Muscle of back (tissue), 13 donors: ENCODE measurements at places on chromosomes 5 and 9.

GRCh38 chr9:36120705-36121104 lies 15.8 kb upstream of the GLIPR2 start:
- DNase-seq: no peak

GRCh38 chr9:114619191-114619761 lies 8.2 kb downstream of the TMEM268 start:
- DNase-seq: no peak

GRCh38 chr5:102627315-102627714 lies 127.8 kb upstream of the PAM start:
- DNase-seq: no peak

GRCh38 chr5:115736004-115736689 lies 80.3 kb downstream of the CDO1 start:
- no peak for DNase-seq

GRCh38 chr5:98631311-98632054 lies 142.0 kb upstream of the RGMB start:
- no peak for DNase-seq

DNA sequence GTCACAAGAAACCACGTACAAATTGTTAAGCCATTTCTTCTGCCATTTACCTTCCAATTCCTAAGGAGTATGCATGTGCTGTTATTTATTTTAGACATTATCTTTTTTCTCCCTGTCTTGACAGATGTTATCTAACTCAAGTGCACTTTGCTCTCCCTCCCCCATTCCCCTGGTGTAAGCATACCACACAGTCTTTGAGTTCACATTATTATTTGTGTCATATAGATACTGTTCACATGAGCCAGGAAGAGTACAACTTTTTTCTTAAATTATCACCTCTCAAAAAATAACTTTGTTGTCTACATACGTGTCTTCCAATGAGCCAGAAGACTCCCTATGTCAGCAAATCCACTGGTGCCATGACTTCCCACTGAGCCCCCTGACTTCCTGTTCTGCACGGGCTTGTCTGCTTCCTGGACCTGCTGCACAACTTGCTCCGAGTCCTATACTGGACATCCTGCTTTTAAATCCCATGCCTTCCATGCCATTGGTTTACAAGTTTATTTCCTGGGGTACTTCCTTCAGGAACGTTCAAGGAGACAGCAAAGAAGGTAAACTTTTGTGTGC lies 19.9 kb upstream of the FAM120A start:
- peak; percentile 9 for DNase-seq

DNA sequence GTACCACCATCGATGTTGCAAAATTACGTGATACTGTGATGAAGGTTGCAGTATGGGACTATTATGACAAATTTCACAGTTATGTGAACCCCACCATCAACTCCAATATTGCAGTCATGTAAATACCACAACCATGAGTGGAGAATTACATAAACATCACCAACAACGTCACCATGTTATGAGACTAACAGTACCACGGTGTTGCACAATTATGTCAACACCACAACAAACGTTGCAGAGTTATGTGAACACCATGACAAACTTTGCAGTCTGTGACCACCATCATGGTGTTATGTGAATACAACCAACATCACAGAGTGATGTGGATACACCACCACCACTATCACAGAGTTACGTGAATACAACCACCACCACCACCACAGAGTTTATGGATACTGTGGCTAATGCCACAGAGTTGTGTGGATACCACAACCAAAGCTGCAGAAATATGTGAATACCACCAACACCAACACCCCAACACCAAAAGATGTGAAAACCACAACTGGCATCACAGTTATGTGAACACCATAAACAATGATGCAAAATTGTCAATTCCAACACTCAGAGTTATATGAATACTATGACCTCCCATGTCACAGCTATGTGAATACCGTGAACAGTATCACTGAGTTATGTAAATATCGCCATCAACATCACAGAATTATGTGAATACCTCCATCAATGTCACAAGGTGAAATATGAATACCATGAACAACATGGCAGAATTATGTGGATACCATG lies 62.4 kb downstream of the SHC3 start:
- no peak for DNase-seq

DNA sequence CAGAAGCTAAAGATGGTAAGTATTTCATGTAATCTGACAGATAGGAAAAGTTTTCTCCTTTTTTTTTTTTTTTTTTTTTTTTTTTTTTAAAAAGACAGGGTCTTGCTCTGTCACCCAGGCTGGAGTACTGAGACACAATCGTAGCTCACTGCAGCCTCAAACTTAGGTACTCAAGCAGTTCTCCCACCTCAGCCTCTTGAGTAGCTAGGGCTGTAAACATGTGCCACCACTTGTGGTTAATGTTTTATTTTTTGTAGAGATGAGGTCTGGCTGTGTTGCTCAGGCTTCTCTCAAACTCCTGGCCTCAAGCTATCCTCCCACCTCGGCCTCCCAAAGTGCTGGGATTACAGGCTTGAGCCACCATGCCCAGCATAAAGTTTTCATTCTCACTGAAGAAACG lies 17.8 kb downstream of the CDK7 start:
- DNase-seq: no peak

DNA sequence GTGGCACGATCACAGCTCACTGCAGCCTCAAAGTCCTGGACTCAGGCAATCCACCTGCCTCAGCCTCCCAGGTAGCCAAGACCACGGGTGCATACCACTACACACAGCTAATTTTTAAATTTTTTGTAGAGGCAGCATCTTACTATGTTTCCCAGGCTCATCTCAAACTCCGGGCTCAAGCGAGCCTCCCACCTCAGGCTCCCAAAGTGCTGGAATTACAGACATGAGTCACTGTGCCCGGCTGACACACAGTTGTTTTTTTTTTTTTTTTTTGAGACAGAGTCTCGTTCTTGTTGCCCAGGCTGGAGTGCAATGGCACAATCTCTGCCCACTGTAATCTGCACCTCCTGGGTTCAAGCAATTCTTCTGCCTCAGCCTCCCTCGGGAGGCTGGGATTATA lies 70.1 kb upstream of the CNOT6 start:
- DNase-seq: no peak

GRCh38 chr9:72131206-72131605 lies 18.0 kb upstream of the GDA start:
- DNase-seq: no peak

DNA sequence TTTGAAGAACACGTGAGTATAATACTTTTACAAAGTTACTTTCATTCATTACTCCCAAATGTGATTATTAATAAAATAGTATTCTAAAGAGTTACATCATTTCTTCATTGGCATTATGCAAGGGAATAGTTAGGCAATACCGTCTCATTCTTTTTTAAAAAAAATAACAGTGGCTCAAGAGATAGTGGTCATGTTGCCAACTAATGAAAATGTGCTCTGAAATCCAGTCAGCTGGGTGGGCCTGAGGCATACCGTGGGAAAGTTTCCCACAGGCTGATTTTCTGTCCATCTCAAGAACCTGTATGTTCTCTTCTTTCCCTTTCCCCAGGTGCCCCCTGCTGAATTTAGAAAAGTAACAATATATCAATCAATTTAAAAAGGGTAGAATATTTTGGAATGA lies 40.8 kb upstream of the ROPN1L start:
- DNase-seq: no peak

DNA sequence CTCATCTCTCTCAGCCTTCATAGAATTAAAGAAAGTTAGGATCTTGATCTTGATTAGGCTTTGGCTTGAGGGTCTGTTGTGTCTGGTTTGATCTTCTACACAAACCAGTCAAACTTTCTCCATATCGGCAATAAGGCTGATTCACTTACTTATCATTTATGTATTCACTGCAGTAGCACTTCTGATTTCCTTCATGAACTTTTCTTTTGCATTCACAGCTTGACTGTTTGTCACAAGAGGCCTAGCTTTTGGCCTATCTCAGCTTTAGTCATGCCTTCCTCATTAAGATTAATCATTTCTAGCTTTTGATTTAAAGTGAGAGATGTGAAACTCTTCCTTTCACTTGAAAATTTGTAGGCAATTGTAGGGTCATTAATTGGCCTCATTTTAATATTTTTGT lies 62.8 kb downstream of the SH3RF2 start:
- no peak for DNase-seq

DNA sequence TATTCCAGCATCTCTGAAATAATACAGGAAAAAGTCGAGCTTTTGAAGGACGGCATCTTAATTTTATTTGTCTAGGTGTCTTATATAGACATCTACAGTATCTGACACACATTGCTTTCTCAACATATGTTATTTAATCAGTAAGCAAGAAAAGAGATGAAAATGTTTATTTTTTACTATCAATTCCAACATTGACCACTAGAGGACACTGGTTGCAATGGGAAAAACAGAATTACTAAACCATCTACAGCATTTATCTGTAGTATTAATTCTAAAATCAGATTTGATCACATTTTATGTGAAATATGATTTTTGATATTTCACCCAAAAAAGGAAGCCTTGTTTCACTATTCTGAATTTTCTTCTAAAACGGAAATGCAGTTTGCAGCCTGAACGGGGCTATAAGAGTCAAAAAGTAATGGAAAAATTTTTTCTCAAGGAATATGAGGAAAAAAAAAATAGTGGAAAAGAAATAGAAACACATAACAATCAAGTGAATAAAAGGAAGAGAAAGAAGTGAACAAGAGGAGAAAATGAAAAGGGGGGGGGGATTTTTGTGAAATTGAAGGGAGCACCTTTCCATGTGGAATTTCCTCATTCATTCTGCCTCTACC lies 98.6 kb downstream of the OSTF1 start:
- DNase-seq: no peak

DNA sequence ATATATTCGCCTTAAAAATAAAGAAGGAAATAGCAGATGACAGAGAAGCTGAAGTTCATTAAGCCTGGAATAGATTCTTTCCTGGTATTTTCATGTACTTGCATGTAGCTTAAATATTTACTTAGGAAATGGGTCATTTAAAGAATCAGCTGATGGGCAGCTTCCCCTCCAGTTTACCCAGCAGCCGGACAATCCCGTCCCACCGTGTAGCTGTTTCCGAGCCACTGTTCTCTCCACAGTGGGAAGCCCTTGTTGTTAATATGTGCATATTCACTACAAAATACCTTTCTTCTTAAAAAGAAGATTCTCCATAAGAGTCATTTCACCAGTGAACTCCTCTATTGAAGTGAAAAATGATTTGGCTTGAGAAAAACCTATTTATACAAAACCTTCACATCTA lies 187.0 kb downstream of the FANCC start:
- DNase-seq: no peak

DNA sequence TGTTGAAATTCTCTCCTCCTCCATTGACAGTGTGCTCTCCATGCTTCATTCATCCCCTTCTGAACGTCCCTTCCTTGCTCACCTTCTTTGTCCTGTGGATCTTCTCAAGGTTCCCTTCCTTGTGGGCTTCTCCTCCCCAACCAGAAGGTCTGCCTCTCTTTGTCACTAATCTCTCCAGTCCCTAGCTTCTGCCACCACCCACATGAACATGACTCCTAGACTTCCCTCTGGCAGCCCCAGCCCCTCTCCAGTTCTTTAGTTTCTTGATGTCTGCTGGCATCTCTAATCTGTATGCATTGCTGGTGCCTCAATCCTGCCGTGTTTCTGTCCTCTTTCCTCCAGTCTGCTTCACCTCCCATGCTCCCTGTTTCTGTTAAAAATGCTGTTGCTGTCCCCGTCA lies 79.3 kb downstream of the ARHGAP26 start:
- DNase-seq: no peak

DNA sequence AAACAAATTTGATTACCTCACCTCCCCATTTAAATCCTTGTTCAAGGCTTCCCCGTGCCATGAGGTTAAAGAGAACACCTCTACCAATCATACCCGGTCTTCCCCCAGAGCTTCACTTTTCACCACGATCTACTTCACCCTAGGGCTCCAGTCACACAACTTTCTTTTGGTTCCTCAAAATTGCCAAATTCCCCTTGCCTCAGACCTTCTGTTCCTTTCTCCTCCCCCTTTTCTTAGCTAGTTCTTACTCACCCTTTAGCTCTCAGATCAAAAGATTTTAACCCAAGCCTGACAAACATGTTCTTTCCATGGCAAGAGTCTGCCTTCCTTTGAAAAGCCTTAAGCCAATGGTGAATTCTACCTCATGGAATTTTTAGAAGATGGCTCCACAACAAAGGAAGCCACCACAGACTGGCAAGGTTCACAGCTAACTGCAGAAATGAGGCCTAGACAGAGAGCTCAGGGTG lies 56.7 kb downstream of the MAPKAP1 start:
- DNase-seq: no peak

- DNase-seq: no peak
Observed at GRCh38 chr9:133520121-133520835, 4.5 kb downstream of the MYMK start.

GRCh38 chr5:126658561-126658960 lies 57.8 kb downstream of the PHAX start:
- DNase-seq: no peak

DNA sequence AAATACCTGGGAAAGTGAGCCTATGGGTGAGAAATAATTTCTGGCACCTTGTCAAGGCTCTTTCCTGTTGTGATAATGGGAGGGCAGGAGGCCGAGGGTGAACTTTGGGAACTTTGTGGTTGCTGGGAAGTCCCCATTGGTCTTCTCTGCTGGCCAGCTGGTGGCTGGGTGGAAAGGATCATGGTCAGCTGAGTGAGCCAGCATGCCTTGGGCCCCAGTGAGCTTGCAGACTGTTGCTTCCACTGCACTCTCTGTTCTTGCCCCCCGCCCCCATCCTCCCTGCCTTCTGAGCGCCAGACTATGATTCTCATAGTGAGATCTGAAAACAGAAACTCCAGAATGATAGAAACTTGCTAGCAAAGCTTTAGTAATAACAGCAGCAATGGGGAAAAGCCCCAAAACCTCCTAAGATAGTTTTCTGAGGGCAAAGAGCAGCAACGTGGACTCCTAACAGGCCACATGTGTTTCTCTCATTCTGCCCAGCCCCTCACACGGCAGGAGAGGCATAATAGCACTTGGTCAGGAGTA lies 139.2 kb upstream of the SMARCA2 start:
- no peak for DNase-seq

- DNase-seq: no peak
Observed at GRCh38 chr5:157714596-157714864, 16.7 kb upstream of the THG1L start.
